ENCODE measurements at places on chromosomes 3 and 15. TPM values are rescaled to one million over a fixed set of nuclear protein-coding genes. Genes with fewer than 3 reads are reported as not detected.

GATA2 gene
- 38.3 TPM for total RNA-seq

NFKBIZ gene
- total RNA-seq = 37.5 TPM

ITPKA gene
- total RNA-seq = 0.36 TPM

FGF7 gene
- under 0.01 TPM for total RNA-seq

CD86 gene
- total RNA-seq = not detected

IL5RA gene
- not detected for total RNA-seq

PARP15 gene
- 0.57 TPM for total RNA-seq

IQCF5 gene
- total RNA-seq = not detected

FANCD2OS gene
- total RNA-seq = not detected

ZNF197 gene
- 10.0 TPM for total RNA-seq

GP5 gene
- total RNA-seq = 0.14 TPM

LRRFIP2 gene
- total RNA-seq = 89.4 TPM

IVD gene
- 48.5 TPM for total RNA-seq

DBR1 gene
- 17.3 TPM for total RNA-seq

GFM1 gene
- 104 TPM for total RNA-seq

PPARG gene
- total RNA-seq = 6.0 TPM

CACNA1D gene
- total RNA-seq = under 0.01 TPM

LRTM1 gene
- not detected for total RNA-seq

SLC15A2 gene
- total RNA-seq = 0.36 TPM

B3GALNT1 gene
- 37.4 TPM for total RNA-seq

TMEM207 gene
- total RNA-seq = not detected

LEKR1 gene
- total RNA-seq = 0.40 TPM

FETUB gene
- total RNA-seq = not detected

STARD5 gene
- 1.4 TPM for total RNA-seq

CCDC39 gene
- total RNA-seq = 0.14 TPM

GOLGA8Q gene
- 0.66 TPM for total RNA-seq

TRH gene
- not detected for total RNA-seq

PDIA3 gene
- total RNA-seq = 329 TPM

EBLN2 gene
- 12.4 TPM for total RNA-seq

ALG1L2 gene
- 0.27 TPM for total RNA-seq

ANKRD34C gene
- not detected for total RNA-seq
